ENCODE measurements at places on chromosomes 11 and 22.

DNA sequence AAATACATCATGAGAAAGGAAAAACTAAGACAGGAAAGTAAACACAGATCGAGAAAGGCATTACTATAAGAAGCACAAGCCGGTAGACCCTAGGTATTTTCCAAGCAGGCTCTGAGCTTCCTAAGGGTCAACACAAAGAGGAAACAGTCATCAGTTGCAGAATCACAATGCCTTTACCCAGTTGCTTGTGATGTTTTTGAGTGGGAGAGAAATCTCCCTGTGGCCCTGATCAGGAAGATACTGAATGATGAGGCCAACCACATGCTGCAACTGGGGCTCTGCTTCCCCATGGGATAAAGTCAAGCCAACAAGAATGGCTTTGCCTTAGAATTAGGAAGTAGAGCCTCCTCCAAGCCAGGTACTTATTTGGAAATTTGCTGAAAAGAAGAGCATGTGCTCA, 132.6 kb downstream of the MICAL2 start:
- no peak overlapping the region for H3K4me3 ChIP-seq
- no peaks in the 10 kb centered on the region for H3K4me1 ChIP-seq

DNA sequence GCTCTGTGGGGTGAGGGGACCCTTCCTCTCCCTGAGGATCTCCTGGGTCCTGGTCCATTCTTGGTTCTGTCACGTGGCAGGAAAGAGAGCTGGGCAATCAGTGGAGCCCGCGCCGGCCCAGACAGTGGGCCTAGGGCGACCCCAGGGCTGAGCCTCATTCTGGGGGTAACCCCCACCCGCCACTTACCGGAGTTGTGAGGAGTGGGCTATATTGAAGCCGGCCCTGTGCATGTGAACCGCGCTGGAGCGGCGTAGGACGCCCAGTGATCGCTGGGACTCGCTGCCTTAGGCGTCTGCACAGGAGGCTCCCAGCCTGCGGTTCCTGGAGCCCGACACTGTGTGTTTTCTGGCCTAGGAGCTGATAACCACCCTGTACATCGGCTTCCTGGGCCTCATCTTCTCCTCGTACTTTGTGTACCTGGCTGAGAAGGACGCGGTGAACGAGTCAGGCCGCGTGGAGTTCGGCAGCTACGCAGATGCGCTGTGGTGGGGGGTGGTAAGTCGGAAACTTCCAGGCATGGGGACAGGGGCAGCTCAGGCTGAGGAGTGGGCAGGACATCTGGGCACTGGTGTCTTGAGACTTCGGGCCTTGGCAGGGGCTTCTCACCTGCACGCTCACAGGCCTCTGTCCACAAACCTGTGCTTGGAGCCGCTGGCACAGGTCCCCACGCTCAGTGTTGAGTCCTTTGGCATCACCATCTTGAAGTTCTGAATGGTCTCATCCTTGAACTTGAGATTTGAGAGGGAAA, 127.1 kb downstream of the KCNQ1OT1 start:
- H3K4me3 ChIP-seq, result no peak overlapping the region
- H3K4me1 ChIP-seq, result no peaks in the 10 kb centered on the region
- no peaks in the 10 kb centered on the region for H3K27me3 ChIP-seq
- no peak for DNase-seq
- no peak overlapping the region for H3K27ac ChIP-seq

GRCh38 chr22:48047722-48048500, 1285.5 kb downstream of the TBC1D22A start:
- no peak overlapping the region for H3K4me3 ChIP-seq
- H3K4me1 ChIP-seq, result no peaks in the 10 kb centered on the region
- no peaks in the 10 kb centered on the region for H3K27me3 ChIP-seq
- H3K27ac ChIP-seq, result no peak overlapping the region

DNA sequence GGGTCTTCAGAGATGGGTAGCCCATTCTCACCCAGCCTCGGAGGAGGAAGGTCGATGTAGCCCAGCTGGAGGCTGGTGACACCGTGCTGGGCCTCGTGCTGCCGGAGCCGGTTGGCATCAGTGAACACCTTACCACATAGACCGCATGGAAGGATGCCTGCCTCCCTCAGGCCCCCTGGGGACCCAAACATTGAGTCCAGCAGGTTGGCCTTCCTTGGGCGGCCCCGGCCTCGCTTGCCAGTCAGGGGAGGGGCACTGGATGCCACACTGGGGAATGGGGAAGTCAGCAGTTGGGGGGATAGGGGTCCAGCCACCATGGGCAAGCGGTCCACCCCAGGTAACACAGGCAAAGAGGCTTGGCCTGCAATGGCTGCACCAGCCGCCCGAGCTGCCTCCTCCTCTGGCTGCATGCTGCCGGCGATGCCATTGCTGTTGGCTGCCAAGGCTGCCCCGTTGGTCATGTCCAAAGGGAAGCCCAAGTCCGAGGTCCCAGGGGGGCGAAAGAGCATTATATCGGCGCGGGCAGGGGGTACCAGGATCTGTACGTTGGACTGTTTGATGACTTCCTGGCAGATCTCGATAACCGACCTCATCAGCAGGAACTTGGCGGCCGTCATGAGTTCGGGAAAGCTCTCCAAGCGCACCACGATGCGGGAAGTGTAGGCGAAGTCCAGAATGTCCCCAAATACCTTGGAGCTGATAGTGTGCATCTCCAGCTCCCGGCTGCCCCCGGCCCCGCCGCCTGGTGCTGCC, 1.4 kb downstream of the PATZ1 start:
- H3K27ac ChIP-seq, result peak overlapping the region; percentile 74
- H3K4me3 ChIP-seq, result peak overlapping the region; percentile 60
- H3K4me1 ChIP-seq, result peaks cover 26% of the 10 kb centered on the region

- no peak for DNase-seq
- H3K27me3 ChIP-seq, result no peaks in the 10 kb centered on the region
- no peak overlapping the region for H3K27ac ChIP-seq
- no peak overlapping the region for H3K4me3 ChIP-seq
- H3K4me1 ChIP-seq, result no peaks in the 10 kb centered on the region
Observed at GRCh38 chr11:119784421-119784820, 55.4 kb upstream of the NECTIN1 start.

- H3K27ac ChIP-seq, result no peak overlapping the region
Observed at GRCh38 chr11:34366522-34366921, 8.7 kb upstream of the ABTB2 start.

GRCh38 chr11:94455861-94456260, 37.8 kb downstream of the MRE11 start:
- H3K27me3 ChIP-seq, result no peaks in the 10 kb centered on the region
- H3K4me1 ChIP-seq, result no peaks in the 10 kb centered on the region
- H3K27ac ChIP-seq, result no peak overlapping the region
- peaks cover 43% of the 10 kb centered on the region for H3K36me3 ChIP-seq

DNA sequence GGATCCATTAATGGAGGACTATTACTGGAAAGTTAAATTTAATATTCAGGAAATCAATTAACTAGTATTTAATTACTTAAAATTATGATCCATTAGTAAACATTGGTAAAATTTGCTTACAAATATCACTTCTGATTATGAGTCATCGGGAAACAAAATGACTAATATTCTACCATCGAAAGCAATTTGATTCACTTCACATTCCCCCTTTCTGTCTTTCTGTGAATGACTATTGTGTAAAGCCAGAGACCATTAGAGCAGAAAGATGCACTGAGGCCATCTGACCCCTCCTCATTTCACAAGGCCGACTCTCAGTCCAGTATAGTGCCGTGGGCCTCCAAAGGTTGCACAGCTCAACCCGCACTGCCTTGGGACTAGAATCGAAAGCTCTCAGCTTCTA, 619.0 kb downstream of the OPCML start:
- H3K36me3 ChIP-seq, result no peaks in the 10 kb centered on the region
- H3K27me3 ChIP-seq, result no peaks in the 10 kb centered on the region
- no peak for DNase-seq
- H3K4me3 ChIP-seq, result no peak overlapping the region

- DNase-seq, result peak; percentile 77
- H3K4me1 ChIP-seq, result peaks cover 14% of the 10 kb centered on the region
- H3K4me3 ChIP-seq, result peak overlapping the region; percentile 56
- peak overlapping the region; percentile 90 for H3K27ac ChIP-seq
- H3K36me3 ChIP-seq, result no peaks in the 10 kb centered on the region
Observed at GRCh38 chr22:49925525-49926128, 7.2 kb downstream of the CRELD2 start.

GRCh38 chr11:108947654-108948570, 283.0 kb downstream of the DDX10 start:
- H3K27me3 ChIP-seq, result no peaks in the 10 kb centered on the region
- no peaks in the 10 kb centered on the region for H3K4me1 ChIP-seq
- H3K36me3 ChIP-seq, result no peaks in the 10 kb centered on the region
- no peak for DNase-seq
- H3K4me3 ChIP-seq, result no peak overlapping the region
- no peak overlapping the region for H3K27ac ChIP-seq

GRCh38 chr11:10730151-10730550, 20.9 kb upstream of the CTR9 start:
- no peaks in the 10 kb centered on the region for H3K27me3 ChIP-seq
- no peak overlapping the region for H3K4me3 ChIP-seq
- DNase-seq, result no peak
- H3K36me3 ChIP-seq, result no peaks in the 10 kb centered on the region
- no peak overlapping the region for H3K27ac ChIP-seq
- H3K4me1 ChIP-seq, result no peaks in the 10 kb centered on the region

DNA sequence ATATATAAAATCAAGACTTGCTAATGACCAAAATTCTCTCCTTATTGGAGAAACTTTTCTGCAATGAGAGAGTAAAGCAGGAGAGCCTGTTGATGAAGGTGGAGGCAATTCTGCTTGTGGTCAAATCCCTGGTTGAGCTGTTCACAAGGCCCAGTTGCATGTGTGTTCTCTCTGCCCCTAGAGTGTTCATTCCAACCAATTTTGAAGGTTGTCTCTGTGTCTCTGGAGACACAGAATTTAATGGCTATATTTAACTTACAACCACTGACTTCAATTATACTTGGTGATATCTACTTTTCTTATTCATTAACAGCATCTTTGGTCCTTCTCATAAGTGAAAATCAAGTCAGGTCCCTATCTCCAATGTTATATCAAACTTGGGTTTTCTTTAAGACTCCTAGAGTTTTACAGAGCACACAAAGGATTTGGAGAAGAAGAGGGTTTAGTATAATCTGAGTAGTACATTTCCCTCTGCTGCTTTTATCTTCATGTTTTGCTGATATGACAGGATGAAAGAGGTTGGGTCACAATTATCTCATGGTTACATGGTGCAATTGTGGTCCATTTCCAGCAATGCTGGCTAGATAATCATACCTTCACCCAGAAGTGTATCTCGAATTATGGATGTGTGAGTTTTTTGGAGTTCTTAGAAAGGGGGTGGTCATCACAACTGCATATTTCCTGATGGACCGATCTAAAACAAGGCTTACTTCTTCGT, 4.0 kb downstream of the OOSP4A start:
- DNase-seq, result no peak
- no peak overlapping the region for H3K4me3 ChIP-seq
- H3K27me3 ChIP-seq, result no peaks in the 10 kb centered on the region
- H3K36me3 ChIP-seq, result no peaks in the 10 kb centered on the region

DNA sequence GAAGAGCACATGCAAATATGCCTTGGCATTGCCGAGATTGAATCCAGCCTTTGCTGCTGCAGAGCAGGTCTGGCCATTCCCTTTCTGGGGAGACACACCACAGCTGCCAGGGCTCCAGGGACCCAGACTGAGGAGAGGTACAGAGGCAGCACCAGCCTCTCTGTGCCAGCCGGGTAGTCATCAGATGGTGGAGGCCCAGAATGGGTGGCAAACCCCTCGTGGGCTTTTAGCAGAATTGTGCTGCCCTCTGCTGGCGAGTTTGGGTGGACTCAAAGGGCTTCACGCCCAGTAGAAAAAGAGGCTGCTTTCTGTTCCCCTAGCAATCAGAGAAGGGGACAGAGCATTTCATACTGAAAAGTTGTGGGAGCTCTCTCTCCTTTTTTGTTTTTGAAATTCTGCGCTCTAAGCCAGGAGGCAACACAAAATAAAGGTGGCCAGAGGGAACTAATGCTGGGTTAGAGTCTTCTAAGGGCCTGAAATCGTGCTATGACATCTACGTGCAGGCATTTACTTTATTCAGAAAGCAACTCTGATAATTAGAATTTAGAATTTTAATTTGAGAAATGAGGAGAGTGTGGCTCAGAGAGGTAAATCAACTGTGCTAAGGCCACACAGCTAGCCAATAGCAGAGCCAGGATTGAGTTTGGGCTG, 158.8 kb upstream of the NAV2 start:
- H3K27me3 ChIP-seq, result no peaks in the 10 kb centered on the region
- no peaks in the 10 kb centered on the region for H3K36me3 ChIP-seq
- H3K4me3 ChIP-seq, result no peak overlapping the region
- peak; percentile 23 for DNase-seq
- H3K27ac ChIP-seq, result no peak overlapping the region

DNA sequence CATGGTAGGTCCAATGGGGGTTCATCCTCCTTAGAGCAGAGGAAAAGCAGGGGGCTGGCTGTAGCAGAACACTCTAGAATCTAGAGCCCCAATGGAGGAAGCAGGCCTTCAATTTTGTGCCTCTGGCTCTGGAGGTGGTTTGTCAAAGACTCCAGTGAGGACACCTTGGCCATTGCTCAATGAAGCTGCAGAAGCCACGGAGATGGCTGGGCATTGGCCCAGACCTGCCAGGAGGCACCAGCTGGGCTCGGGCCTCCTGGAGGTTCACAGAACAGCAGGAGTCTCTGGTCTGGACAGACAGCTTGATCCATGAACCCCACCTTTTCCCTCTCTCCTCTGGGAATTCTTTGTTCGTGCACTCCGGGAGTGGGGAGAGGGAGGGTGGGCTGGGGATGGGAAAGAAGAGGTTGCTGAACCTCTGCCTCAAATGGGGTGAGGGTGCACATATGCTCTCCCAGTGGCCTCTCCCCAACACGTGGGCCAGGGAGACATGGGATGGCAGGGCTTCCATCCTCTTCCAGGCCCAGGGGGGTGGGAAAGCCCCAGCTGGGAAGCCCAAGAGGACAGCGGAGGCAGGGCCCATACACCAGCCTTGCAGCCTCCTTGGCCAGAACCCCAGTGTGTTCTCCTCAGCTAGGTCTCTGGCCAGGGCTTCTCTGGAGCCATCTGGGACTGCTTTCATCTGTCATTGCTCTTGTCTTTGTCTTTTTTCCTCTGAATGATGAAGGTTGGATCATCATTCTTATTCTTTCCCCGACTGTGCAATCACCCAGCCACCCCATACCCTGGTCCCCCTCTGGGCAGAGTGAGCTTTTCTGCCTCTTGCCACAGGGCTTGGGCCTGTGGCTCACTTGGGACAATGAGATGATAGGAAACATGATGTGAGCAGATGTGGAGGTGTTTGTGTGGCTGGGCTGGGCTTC, 1019.4 kb downstream of the BRD1 start:
- H3K4me3 ChIP-seq, result no peak overlapping the region
- no peaks in the 10 kb centered on the region for H3K4me1 ChIP-seq
- H3K36me3 ChIP-seq, result no peaks in the 10 kb centered on the region
- H3K27ac ChIP-seq, result no peak overlapping the region

DNA sequence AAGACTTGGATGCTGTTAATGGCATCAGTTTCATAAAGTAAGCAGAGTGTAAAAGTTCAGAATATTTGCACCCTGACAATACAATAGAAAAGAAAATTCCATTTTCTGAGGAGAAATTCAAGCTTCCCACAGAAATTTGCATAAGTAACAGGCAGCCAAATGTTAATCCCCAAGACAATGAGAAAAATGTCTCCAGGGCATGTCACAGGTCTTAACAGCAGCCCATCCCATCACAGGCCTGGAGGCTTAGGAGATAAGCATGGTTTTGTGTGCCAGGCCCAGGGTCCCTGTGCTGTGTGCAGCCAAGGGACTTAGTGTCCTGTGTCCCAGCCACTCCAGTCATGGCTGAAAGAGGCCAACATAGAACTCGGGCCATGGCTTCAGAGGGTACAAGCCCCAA, 347.6 kb downstream of the LUZP2 start:
- H3K27me3 ChIP-seq, result no peaks in the 10 kb centered on the region
- H3K27ac ChIP-seq, result no peak overlapping the region
- no peak overlapping the region for H3K4me3 ChIP-seq
- no peaks in the 10 kb centered on the region for H3K36me3 ChIP-seq

Measured in naive thymus-derived CD4-positive, alpha-beta T cell (primary cell).